ENCODE measurements at places on chromosomes 13 and 19. TPM values are rescaled to one million over a fixed set of nuclear protein-coding genes. Genes with fewer than 3 reads are reported as not detected.

GRCh38 chr13:22114630-22115311 lies 443.9 kb downstream of the FGF9 start:
- DNase-seq: no peak

GRCh38 chr19:6099599-6099998 lies 10.7 kb downstream of the RFX2 start:
- DNase-seq: no peak

DNA sequence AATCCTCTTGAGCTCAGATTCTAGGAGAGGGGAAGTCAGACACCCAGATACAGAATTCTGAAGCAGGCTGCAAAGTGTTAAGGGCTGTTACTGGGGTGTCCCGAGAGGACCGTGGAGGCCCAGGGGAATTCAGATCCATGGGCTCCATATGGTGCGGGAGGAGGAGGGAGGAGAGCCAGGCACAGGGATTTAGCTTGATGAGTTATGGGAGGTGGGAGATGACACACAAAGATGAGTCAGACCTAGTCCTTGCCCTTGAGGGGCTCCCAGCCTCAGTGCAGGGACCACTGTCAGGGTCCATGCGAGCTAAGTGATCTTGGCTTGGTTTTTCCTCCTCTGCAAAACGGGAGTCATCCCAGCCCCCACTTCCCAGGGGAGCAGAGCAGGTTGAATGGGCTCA lies 14.4 kb upstream of the GIPR start:
- DNase-seq: no peak

GRCh38 chr19:11400798-11401197 lies 16.7 kb upstream of the EPOR start:
- DNase-seq: no peak

- DNase-seq: no peak
Observed at GRCh38 chr19:3183721-3184641, 1.7 kb upstream of the NCLN start.

DNA sequence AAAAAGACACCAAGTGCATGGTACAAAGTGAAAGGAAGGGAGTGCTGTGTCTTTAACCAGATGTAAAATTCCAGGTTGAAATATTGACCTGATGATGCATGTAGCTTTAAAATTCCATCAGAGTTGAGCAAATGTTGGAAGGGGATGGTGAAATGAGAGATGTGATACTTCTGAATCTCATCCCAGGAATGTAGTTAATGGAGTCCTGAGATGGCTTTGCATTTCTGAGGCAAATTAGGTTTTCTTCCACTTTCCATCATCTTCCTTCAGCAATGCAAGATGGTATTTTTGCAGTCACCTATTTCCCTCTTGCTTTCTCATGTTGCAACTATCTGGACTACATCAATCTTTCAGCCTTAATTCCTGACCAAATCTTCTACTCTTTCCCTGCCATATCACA lies 194.1 kb upstream of the MIR17HG start:
- no peak for DNase-seq

The PSG3 gene
- total RNA-seq: not detected

The SCN1B gene
- 13.8 TPM for total RNA-seq

The PSG6 gene
- total RNA-seq: not detected
